Central memory CD8-positive, alpha-beta T cell (primary cell): ENCODE measurements at places on chromosomes 3 and 15.

DNA sequence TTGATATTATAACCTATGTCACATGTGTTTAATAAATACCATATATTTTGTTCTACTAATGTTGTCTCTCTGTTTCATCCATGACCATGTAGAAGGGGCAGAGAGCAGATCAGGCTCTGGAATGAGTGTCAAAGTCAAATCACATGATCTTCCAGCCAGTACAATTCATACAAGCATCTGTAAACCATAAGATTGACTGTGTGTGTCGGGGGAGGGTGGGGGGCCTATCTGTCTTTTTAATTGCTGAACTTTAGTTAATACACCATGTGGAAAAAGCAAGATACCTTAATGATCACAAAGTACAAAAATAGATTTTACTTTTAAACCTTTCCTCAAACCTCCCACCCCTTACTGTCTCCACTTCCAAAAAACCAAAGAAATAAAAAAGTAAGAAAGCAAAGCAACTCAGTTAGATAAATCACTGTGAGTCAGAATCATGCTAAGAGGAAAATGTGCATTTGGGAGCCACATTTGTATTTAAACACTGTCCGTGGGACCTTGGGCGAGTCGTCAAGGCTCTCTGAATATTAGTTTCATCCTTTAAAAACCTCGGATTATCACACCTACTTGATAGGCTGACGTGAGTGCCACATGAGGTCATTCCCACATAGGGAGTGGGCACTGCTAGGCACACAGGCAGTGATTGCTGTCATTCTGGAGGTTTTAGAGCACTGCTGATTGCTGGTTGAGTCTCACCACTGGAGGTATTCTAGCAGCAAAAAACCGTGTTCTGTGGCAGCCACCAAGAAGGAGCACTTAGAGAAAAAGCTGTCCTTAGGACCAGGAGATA lies 21.0 kb upstream of the POLR2M start:
- no peaks in the 10 kb centered on the region for H3K4me1 ChIP-seq
- H3K4me3 ChIP-seq = no peak overlapping the region
- H3K36me3 ChIP-seq = no peaks in the 10 kb centered on the region
- no peak overlapping the region for H3K27ac ChIP-seq
- H3K27me3 ChIP-seq = peaks cover 10% of the 10 kb centered on the region
- DNase-seq = no peak

- H3K36me3 ChIP-seq = no peaks in the 10 kb centered on the region
- H3K4me3 ChIP-seq = no peak overlapping the region
- peaks cover 8% of the 10 kb centered on the region for H3K4me1 ChIP-seq
- no peak overlapping the region for H3K27ac ChIP-seq
Observed at GRCh38 chr3:187319699-187320302, 28.3 kb upstream of the MASP1 start.

DNA sequence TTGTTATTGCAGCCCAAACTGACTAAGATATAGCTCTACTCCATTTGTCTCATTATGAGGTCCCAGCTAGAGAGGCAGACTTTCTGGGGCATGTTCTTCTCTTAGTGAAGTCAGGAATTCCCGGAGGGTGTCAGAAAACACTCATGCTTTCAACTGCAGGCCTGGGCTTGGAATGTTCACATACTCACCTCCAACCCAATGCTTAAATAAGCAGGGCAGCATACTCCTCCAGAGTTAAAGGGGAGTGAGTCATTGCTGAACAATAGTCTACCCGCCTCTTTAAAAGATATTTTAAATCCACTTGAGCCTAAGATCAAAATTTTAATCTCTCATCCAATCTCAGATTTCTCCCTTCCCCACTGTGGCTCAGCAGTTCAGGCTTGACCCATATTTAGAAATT lies 167.8 kb upstream of the DPH6 start:
- H3K36me3 ChIP-seq = no peaks in the 10 kb centered on the region
- no peak for DNase-seq
- no peaks in the 10 kb centered on the region for H3K4me1 ChIP-seq
- H3K27me3 ChIP-seq = peaks cover 25% of the 10 kb centered on the region
- H3K4me3 ChIP-seq = no peak overlapping the region

GRCh38 chr15:88646951-88647350 lies 8.1 kb downstream of the ISG20 start:
- peak overlapping the region; percentile 98 for H3K27ac ChIP-seq
- H3K27me3 ChIP-seq = no peaks in the 10 kb centered on the region
- H3K4me1 ChIP-seq = peaks cover 67% of the 10 kb centered on the region
- DNase-seq = no peak

DNA sequence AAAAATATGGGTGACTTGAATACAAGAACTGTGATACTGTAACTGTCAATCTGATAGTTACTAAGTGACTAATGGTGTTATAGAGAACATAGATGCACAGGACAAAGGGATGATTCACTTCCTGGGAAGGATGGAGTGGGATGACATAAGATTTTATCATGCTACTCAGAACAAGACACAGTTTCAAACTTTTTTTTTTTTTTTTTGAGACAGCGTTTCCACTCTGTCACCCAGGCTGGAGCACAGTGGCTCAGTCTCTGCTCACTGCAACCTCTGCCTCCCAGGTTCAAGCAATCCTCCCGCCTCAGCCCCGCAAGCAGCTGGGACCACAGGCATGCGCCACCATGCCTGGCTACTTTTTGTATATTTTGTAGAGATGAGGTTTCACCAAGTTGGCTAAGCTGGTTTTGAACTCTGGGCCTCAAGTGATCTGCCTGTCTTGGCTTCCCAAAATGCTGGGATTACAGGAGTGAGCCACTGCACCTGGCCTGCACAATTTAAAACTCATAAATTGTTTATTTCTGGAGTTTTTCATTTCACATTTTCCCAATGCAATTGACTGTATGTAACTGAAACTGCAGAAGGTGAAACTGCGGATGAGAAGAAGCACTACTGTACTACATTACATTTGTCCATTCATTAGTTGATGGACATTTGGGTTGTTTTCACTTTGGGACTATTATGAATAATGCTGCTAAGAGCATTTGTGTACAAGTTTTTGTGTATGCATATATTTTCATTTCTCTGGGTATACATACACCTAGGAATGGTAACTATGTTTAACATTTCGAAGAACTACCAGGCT lies 40.6 kb downstream of the ADIPOQ start:
- peaks cover 3% of the 10 kb centered on the region for H3K36me3 ChIP-seq
- DNase-seq = no peak
- peaks cover 39% of the 10 kb centered on the region for H3K4me1 ChIP-seq
- no peak overlapping the region for H3K27ac ChIP-seq

DNA sequence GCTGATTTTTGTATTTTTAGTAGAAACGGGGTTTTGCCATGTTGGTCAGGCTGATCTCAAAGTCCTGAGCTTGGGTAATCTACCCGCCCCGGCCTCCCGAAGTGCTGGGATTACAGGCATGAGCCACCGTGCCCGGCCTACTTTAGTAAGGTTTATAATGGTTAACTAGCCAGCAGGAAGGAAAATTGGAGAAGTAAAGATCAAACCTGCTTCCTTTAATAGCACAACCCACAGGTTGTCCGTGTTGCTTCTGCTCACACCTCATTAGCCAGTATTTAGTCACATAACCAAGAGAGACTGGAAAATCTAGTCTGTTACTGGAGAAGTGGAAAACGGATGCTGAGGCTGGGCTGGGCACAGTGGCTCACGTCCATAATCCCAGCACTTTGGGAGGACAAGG lies 51.9 kb upstream of the TBL1XR1 start:
- no peak for DNase-seq
- no peak overlapping the region for H3K4me3 ChIP-seq
- H3K27me3 ChIP-seq = no peaks in the 10 kb centered on the region
- H3K27ac ChIP-seq = no peak overlapping the region
- peaks cover 2% of the 10 kb centered on the region for H3K36me3 ChIP-seq

DNA sequence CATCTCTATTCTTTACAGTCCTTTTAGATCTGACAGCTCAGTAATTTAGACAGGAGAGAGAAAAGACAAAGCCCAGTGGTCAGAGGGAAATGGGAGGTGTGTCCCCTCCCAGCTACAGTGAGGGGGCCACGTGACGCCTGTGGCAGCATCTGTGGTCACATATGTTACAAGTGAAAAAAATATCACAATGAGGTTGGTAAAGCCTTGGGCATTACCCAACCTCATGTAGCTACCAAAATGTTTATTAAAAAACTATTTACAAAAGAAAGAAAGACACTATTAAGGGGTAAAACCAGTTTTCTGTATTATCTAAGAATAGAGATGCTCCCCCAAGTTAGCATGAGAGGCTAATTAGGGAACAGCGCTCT lies 42.9 kb upstream of the PLCL2 start:
- H3K36me3 ChIP-seq = peaks cover 5% of the 10 kb centered on the region
- H3K27me3 ChIP-seq = no peaks in the 10 kb centered on the region
- H3K4me3 ChIP-seq = peak overlapping the region; percentile 82
- peaks cover 64% of the 10 kb centered on the region for H3K4me1 ChIP-seq
- no peak for DNase-seq
- H3K27ac ChIP-seq = peak overlapping the region; percentile 96

GRCh38 chr15:52808996-52809395 lies 18.9 kb upstream of the ONECUT1 start:
- no peak overlapping the region for H3K27ac ChIP-seq
- peaks cover 8% of the 10 kb centered on the region for H3K4me1 ChIP-seq
- H3K4me3 ChIP-seq = no peak overlapping the region
- peaks cover 1% of the 10 kb centered on the region for H3K36me3 ChIP-seq
- peaks cover 58% of the 10 kb centered on the region for H3K27me3 ChIP-seq
- no peak for DNase-seq

GRCh38 chr3:17632401-17633100 lies 109.9 kb downstream of the TBC1D5 start:
- no peak overlapping the region for H3K27ac ChIP-seq
- peaks cover 2% of the 10 kb centered on the region for H3K36me3 ChIP-seq
- no peak overlapping the region for H3K4me3 ChIP-seq
- no peaks in the 10 kb centered on the region for H3K27me3 ChIP-seq
- peaks cover 17% of the 10 kb centered on the region for H3K4me1 ChIP-seq
- no peak for DNase-seq

GRCh38 chr3:149936812-149937230 lies 33.9 kb downstream of the PFN2 start:
- peaks cover 16% of the 10 kb centered on the region for H3K4me1 ChIP-seq
- peaks cover 2% of the 10 kb centered on the region for H3K36me3 ChIP-seq
- H3K27me3 ChIP-seq = no peaks in the 10 kb centered on the region
- peak overlapping the region; percentile 39 for H3K27ac ChIP-seq
- no peak overlapping the region for H3K4me3 ChIP-seq

GRCh38 chr3:149941186-149941585 lies 29.5 kb downstream of the PFN2 start:
- H3K4me3 ChIP-seq = no peak overlapping the region
- no peak overlapping the region for H3K27ac ChIP-seq
- DNase-seq = no peak
- no peaks in the 10 kb centered on the region for H3K27me3 ChIP-seq
- peaks cover 6% of the 10 kb centered on the region for H3K36me3 ChIP-seq
